ENCODE measurements at places on chromosomes 2 and 18. TPM values are rescaled to one million over a fixed set of nuclear protein-coding genes. Genes with fewer than 3 reads are reported as not detected.

DNA sequence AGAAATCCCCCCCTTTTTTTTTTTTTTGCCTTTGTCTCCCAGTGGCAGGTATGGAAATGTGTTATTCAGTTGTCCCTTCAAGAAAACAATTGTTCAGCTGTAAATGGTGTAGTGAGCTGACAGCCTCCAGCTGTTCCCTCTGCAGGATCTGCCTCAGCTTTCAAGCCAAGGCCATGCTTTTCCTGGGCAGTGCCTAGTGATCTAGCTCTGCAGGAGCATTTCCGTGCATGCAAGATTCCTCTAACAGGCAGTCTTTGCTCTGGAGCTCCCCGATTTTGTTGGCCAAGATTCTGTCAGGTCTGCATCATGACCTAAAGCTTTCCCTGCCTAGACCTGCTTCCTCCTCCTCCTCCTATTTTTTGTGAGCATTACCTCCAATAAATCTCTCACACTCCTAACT, 300.7 kb upstream of the UBE2E3 start:
- DNase-seq, result no peak

DNA sequence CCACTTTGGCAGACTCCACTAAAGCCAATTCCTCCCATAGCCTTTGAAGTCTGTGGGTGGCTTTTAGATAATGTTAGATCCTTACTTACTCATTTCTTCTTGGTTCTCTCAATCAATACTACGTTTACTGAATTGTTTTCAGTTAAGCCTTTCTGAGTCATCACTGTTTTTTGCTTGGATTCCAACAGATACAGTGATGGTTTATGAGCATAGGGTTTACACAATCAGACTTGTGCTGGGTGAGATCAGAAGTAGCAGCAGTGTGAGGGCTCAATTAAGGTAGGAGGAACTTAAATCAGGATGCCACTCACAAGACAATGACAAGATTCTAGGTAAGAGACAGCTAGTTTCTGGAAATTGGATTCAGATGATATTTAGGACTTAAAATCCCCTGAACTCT, 297.7 kb upstream of the DOK6 start:
- no peak for DNase-seq

DNA sequence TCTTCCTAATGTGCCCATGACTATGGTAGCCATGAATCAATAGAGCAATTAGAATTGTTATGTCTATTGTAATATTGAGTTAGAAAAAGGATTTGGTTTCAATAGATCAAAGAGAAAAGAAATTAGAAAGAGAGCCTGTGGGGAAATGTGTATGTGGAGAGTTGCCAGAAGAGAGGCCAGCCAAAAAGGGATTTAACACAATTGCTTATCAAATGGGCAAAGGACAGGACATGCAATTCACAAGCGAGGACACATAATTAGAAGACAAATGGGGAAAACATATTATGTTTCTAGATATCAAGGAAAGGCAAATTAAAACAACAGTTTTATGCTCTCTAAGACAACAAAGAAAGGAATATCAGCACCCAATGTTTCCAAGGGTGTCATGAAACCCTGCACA, 403.2 kb upstream of the KLHL29 start:
- no peak for DNase-seq

GRCh38 chr2:188659656-188660406, 314.3 kb upstream of the COL3A1 start:
- no peak for DNase-seq

GRCh38 chr2:111522231-111522768, 361.7 kb downstream of the ANAPC1 start:
- DNase-seq, result no peak

DNA sequence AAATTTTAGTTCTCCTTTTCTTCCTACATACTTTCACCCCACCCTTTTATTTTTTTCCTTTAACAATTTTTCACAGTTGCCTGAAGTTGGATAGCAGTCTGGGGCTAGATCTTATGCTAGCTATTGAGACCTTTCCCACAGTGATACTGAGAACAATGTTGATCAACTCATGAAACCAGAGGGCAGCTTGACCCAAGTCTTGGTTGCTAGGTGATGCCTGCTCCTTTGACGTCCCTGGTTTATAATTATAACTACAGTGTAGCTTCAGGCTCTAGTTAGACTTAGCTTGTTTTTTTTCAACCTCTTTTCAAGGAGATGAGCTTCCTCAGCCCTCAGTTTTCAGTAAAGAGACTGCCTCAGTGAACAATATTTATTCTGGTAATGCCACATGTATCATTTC, 648.5 kb downstream of the IRS1 start:
- no peak for DNase-seq

DNA sequence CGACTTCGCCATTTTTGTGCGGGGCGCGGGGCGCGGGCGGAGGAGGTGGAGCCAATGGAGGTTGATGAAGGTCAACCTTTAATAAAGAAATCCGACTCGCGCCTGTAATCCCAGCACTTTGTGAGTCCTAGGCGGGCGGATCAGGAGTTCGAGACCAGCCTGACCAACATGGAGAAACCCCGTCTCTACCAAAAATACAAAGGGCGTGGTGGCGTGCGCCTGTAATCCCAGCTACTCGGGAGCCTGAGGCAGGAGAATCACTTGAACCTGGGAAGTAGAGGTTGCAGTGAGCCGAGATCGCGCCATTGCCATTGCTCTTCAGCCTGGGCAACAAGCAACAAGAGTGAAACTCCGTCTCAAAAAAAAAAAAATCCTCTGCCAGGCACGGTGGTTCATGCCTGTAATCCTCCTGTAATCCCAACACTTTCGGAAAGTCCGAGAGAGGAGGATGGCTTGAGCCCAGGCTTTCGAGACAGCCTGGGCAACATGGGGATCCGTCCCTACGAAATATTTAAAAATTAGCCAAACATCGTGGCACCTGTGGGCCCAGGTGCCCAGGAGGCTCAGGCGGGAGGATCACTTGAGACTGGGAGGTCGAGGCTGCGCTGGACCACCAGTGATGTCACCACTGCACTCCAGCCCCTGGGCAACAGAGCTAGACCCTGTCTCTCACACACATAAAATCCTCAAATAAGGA, 493 bp upstream of the PREB start:
- DNase-seq, result no peak

GRCh38 chr2:233593201-233593600, 24.2 kb upstream of the UGT1A8 start:
- no peak for DNase-seq

DNA sequence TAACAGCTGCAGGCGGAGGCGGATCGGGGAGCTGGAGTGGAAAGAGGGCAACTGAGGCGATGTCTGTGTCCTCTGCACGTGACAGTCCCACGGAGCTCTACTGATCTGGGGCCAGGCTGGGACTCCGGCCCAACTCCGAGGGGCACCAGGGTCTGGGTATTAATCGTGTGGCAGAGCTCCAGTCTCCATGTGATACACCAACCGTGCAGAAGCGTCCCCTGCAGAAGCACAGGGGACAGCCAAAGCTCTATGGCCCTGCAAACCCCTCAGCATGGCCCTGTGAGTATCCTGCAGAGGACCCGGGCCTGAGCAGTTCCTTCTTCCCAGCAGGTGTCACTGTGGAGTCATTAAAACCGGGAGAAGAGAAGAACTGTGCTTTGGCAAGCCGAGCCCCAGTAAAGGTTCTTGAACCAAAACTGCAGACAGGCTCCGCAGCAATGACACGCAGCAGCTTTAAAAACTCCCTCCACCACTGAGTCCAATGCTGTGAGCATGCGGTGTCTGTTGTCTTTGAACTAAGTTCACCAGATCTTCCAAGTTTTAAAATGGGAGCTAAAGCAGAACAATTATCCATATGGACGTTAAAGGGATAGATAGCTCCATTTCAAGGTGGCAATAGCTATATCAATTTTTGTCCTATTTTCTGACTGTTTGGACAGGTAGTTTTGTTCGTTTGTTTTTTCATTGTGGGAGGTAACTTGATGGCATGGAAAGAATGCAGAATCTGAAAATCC, 79.4 kb downstream of the TMEM182 start:
- no peak for DNase-seq

DNA sequence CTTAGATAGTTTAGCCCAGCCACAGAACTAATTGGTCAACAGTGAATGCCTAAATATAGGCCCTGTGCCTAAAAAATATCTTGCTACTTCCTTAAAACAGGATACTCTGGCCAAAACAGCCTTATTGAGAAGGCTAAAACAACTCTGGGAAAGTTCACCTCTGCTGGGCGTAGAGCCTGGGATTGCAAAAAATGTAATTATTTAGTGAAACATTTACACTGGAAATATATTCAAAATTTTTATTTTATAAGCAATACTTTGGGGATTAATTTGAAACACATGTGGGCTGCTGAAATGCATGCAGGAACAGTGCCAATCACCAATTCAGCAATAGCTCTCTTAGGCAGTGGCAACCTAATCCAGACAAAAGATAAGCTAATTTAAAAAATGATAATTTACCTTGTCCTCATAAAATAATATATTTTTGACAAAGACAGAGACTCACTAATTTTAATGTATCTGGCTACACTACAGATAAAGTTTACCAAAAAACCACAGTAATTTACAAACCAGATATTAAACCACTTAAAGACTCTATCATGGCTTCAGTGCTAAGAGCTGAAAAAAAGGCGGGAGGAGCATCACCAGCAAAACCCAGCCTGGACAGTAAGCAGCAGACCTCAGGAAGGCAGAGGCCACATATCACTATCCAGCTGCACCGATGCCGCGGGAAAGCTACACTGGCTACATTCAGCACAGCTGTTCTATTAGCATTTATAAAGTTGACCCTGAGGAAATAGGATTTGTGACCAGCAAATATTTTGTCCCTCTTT, 18.5 kb downstream of the TRAK2 start:
- no peak for DNase-seq

- no peak for DNase-seq
Observed at GRCh38 chr18:44796429-44797428, 116.0 kb downstream of the SETBP1 start.

- no peak for DNase-seq
Observed at GRCh38 chr2:86223140-86223926, 24.1 kb downstream of the MRPL35 start.

DNA sequence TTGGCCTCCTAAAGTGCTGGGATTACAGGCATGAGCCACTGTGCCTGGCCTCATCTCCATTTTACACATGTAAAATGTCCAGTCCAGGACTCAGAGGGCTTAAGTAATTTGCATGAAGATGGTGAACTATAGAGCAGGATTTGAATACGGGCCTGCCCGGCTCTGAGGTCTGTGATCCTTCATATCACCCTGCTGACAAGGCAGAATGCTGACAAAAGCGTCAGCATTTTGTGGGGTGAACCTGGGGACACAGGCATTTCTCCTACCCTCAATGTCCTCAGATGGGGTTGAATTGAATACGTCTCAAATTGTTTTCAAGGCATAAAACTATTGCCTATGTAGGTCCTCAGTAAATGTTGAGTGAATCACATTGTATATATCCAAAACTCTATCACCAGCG, 57.2 kb upstream of the GATA6 start:
- no peak for DNase-seq

DNA sequence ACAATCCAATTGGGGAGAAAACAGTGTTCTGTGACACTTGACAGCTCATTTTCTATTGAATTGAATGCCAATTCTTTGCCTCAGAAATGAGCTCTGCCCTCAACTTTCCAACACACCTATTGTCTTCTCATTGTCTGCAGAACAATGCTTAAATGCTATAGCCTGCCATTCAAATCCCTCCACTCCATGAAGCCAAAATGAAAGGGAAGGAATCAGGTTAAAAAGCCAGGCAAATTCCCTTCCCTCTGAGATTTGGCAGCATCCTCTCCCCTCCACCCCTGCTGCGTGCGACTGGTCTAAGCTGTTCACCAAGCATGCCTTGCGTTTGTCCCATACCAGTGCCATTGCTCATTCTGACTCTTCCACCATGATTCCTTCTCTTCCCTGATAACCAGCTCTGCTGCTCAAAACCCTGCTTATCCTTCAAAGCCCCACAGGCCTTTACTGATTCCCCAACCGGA, 32.4 kb upstream of the TMEM131 start:
- DNase-seq, result no peak

GRCh38 chr2:238216651-238217184, 13.2 kb upstream of the ILKAP start:
- DNase-seq, result no peak

DNA sequence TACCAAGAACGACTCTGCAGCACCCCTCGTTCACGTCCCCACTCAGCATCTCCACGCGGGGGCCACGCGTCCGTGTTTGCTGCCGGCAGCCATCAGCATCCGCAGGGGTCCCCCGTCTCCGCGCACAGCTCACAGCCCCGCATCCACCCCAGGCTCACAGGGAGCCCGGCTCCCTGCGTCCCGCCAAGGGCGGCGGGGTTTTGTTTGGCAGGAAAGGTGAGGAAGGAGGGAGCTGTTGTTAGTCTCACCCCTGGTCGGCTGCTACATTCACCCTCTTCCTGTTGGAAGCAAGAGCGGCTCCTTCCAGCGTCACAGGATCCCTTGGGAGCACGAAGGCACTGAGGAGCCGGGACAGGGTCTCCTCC, 131.0 kb upstream of the CTDP1 start:
- no peak for DNase-seq

DNA sequence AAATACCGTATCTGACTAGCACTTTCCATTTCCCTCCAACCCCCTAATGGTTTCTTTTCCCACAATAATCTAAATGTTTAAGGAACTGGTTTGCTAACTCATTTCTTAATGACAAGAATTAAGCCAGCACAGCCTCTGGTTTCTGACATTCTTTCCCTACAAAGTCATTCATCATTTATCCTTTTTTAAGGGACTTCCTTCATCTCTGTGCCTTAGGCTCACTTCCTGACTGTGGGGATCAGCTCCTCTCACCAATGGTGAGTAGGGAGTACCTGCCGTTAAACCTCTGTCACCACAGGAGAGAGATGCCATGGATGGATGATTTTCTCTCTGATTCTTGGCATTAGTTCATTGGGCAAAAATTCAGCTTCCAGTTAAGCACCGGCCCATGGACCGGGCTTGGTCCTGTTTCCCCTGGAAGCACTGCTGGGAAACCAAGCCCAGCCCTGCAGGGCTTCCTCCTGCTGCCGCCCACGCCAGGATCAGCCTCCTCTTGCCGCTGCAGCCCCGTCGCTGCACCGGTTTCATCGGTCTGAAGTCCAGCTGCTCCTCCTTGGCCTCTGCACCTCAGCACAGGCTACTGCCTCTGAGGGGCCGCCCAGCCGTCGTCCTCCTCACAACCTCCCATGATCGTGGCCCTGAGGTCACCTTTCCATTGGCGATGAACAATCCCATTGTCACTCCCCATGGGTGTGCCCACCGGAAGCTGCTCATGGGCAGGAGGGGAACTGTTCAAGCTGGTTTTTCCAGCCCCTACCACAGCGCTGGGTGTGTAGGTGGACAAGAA, 64.0 kb upstream of the ZNF516 start:
- no peak for DNase-seq

GRCh38 chr2:63790491-63790890, 51.2 kb upstream of the UGP2 start:
- no peak for DNase-seq

- DNase-seq, result no peak
Observed at GRCh38 chr18:54743605-54743995, 84.7 kb upstream of the RAB27B start.

The PRKD3 gene
- 82.5 TPM for total RNA-seq

The PLCD4 gene
- total RNA-seq, result 1.0 TPM

The CSRNP3 gene
- not detected for total RNA-seq

The MC5R gene
- not detected for total RNA-seq

The COL3A1 gene
- not detected for total RNA-seq

The KCNE4 gene
- total RNA-seq, result not detected

The TCF23 gene
- 0.07 TPM for total RNA-seq

The SFTPB gene
- 0.05 TPM for total RNA-seq

The C2orf74 gene
- total RNA-seq, result 6.0 TPM

The DYNC2LI1 gene
- total RNA-seq, result 10.4 TPM

The CTAGE1 gene
- not detected for total RNA-seq

The AGBL5 gene
- total RNA-seq, result 14.9 TPM

The PROM2 gene
- 0.12 TPM for total RNA-seq

The GALR1 gene
- total RNA-seq, result not detected

Measured in activated B cell treated with CpG ODN at 0.5 μM for 24 hours (primary cell).